ENCODE measurements at places on chromosomes 11 and 22. TPM values are rescaled to one million over a fixed set of nuclear protein-coding genes. Genes with fewer than 3 reads are reported as not detected.

Gene MS4A10
- not detected for total RNA-seq

Gene MYBPC3
- total RNA-seq = not detected

Gene EHF
- total RNA-seq = not detected

Gene LRRC56
- 1.4 TPM for total RNA-seq

Gene MFNG
- 207 TPM for total RNA-seq

Gene CARD18
- not detected for total RNA-seq

Gene STK33
- 0.66 TPM for total RNA-seq

Gene ARHGAP8
- total RNA-seq = 0.44 TPM

Gene TEX12
- total RNA-seq = not detected

Gene SERPIND1
- not detected for total RNA-seq

Gene TRPM5
- total RNA-seq = not detected

Gene RASGRP2
- 192 TPM for total RNA-seq

Gene SCN4B
- 0.17 TPM for total RNA-seq

Gene SLC1A2
- total RNA-seq = not detected

Gene SMC1B
- total RNA-seq = 0.44 TPM

Gene MRGPRE
- not detected for total RNA-seq

Gene MS4A4A
- total RNA-seq = not detected

Gene TSG101
- 42.2 TPM for total RNA-seq

Gene BTG4
- not detected for total RNA-seq

Gene ADAMTS8
- not detected for total RNA-seq

Gene MS4A15
- total RNA-seq = not detected

Gene DNAJB7
- total RNA-seq = not detected

Gene LAYN
- total RNA-seq = 4.1 TPM

Gene FAR1
- total RNA-seq = 64.8 TPM

Gene TMEM123
- total RNA-seq = 361 TPM

Gene ANO5
- total RNA-seq = 0.07 TPM

Gene NXPE4
- total RNA-seq = not detected

Gene OOSP2
- total RNA-seq = not detected

Gene TPCN2
- 20.4 TPM for total RNA-seq

Gene CACNA1I
- total RNA-seq = 2.2 TPM

Gene NXPE2
- not detected for total RNA-seq

Gene CASP12
- not detected for total RNA-seq

Gene OR56A1
- not detected for total RNA-seq

Gene MS4A4E
- total RNA-seq = not detected

Gene RFPL3
- total RNA-seq = not detected

Gene TRIM3
- 4.6 TPM for total RNA-seq

Gene KLHL35
- total RNA-seq = 0.85 TPM

Gene THY1
- 3.5 TPM for total RNA-seq

Gene BCR
- 74.1 TPM for total RNA-seq

Gene RFPL1
- 0.15 TPM for total RNA-seq

Gene C11orf86
- total RNA-seq = not detected

Gene MUC5AC
- total RNA-seq = not detected

Gene SYT8
- total RNA-seq = not detected

Gene MRGPRX3
- total RNA-seq = not detected

Gene E2F8
- total RNA-seq = 22.8 TPM

Gene CSNK2A3
- total RNA-seq = 1.1 TPM

Gene APOL4
- total RNA-seq = 0.73 TPM

Gene HYOU1
- total RNA-seq = 261 TPM

Gene PIM3
- total RNA-seq = 113 TPM

Gene BRSK2
- total RNA-seq = 0.27 TPM

Gene PIH1D2
- total RNA-seq = not detected

Gene APOL2
- 128 TPM for total RNA-seq
